ENCODE measurements at places on chromosomes 2 and 18.
A peak's percentile ranks its signal among the peaks of the same experiment; 100 is the strongest.

DNA sequence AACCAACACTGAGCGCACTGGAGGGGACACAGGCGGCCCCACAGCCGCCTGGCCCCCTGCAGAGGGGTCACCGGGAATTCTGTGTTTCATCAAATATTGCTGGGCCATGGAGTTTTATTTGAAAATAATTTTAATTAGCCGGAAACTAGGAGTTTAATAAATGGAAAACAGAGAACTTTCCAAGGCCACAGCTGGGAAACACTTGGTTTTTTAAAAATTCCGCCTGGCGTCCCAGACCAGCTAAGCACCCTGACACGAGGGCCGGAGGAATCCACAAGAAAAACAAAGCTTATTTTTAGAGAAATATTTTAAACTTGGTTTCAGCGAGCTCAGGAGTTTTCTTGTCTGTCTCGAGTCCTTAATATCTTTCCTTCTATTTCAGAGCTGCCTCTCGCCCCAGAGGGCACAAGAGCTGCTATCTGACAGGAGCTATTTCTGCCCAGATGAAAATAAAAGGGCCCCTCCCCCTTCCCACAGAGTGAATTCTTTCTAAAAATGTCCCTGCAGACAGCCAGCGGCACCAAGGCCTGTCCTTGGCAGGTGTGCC is 8.2 kb downstream of the ZFP36L2 start:
- no peak for DNase-seq

GRCh38 chr2:238995634-238996033 is 147.7 kb downstream of the TWIST2 start:
- DNase-seq, result no peak

GRCh38 chr2:240134956-240135520 is 1.1 kb downstream of the COPS9 start:
- DNase-seq, result no peak

DNA sequence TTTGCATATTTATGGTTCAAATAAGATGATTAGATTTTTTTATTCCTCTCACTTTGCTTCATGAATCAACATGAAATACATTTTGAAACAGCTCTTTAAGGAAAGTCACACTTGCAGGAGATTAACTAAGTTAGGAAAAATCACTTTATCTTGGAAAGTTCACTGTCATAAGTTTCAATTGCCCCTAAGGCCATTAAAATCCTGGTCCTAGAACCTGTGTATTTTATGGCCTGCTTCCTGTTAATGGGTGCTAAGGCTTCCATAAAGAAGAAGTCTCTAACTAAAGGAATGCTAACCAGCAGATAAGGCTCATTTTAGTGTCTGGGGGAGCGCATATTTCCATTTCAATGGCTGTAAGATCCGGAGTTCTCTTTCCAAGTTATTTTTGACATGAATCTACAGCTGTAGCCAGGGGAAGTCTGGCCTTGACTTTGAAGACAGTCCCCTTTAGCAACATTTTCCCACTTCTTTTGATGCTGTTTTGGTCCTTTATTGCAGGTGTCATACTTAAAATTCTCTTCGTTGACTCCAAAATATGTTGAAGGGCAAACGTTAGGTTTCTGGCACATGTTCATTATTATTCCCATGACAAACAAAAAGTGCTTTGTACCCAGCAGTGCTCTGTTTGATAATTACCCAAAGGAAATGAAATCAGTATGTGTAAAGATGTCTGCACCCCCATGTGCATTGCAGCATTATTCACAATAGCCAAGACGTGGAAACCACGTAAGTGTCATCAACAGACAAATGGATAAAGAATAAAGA is 34.4 kb upstream of the SH3BP4 start:
- no peak for DNase-seq

- DNase-seq, result no peak
Observed at GRCh38 chr2:128427413-128427755, 108.7 kb upstream of the HS6ST1 start.

DNA sequence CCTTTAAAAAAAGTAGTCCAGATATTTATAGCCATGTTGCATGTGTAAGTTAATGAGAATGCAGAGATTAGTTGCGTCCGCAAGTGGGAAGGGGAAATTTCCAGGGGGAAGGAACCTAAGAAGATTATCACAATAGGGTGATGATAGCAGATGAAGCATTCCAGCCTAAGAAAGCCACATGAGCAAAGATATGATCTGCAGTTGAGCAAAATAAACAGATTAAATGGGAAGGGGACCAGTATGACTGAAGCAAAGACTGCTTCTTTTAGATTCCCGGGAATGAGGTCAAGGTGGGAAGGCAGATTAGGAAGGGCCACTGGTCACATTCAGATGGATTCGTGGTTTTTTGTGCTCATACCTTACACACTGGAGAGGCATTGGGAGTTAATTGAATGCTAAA is 154.6 kb upstream of the CDH2 start:
- DNase-seq, result no peak

DNA sequence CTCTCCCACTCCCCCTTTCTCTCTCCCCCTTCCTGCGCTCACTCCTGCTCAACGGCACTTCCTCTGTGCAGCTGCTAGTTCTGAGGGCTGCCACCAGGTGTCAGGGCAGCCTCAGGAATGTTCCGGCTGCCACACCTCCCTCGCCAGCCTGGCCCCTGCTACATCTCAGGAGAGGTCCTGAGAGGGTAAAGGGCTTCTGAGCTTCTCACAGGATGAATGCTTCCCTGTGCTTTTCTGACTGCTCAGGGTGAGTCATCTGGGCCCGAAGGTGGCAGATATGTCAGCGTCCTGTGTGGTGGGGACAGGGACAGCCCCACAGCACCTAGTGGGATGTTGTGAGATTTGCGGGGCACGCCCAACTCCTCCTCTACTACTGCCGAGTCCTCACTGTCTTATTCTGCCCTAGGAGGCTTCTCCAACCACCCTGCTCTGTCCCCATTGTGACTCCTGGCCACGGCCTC is 49.0 kb downstream of the PLEKHB2 start:
- peak; percentile 52 for DNase-seq

DNA sequence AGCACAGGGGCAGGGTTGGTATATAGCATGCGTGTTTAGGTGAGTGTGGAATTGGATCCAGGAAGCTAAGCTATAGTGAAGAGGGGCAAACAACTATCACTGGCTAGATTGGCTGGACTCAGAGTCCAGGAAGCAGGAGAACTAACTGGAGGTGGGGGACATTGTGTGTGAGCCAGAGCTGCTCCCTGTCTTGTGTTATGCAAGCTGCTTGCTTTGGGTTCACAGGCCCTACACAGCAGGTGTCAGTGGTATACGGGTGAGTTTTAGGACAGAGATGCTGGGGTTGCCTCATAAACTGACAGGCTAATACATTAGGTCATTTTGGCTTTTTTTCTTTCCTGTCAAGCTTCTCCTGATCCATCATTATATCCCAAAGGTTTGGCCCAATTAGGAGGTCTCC is 87.5 kb downstream of the CCDC85A start:
- DNase-seq, result no peak

DNA sequence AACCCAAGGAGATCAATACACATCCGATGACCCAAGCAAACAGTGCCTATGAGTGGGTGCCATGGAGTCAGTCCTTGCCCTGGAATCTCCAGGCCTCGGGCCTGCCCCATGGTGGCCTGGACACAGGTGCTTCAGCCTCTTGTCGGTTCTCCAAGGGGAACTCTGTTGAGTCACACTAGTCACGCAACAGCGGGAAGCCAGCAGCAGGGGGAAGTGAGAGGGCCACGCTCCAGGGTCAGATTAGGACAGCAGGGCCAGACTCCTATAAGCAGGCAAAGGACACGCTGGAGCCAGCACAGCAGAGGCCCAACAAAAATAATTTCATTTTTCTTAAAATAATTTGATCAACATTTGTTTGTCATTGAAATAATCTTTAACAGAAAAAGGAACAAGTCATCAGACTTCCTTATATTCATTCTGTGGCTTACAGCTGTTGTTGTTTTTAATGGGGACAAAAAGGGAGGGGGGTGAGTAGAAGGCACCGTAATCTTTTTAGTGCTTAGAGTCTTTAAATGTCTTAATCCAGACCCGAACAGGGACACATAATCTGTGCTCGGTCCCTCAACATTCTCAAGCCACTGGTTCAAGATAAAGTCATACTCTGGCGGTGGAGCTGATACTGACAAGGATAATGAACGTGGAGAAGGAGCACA is 16.4 kb upstream of the ARMC9 start:
- DNase-seq, result no peak

GRCh38 chr2:148896136-148896535 is 21.1 kb downstream of the KIF5C start:
- DNase-seq, result no peak

- no peak for DNase-seq
Observed at GRCh38 chr2:45871541-45871940, 220.1 kb downstream of the PRKCE start.
